ENCODE measurements at places on chromosomes 3 and 15.

DNA sequence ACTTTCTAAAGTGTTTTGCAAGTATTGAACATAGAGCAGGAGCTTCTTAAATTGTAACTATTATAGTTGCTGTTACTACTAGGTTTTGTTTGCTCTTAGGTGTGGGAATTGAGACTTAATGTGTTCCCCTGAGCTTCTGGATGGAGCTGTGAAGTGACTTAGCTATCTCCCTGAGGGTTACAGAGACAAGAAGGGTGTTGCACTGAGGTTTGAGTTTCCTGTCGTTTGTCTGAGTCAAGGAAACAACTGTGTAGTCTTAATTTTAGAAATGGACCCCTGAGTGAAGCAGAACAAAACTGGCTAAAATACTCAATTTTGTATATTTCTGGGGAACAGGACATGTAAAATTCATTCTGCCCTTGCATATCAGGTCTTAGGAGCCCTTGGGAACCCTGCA lies 20.4 kb downstream of the TTC21A start:
- no peak for DNase-seq

DNA sequence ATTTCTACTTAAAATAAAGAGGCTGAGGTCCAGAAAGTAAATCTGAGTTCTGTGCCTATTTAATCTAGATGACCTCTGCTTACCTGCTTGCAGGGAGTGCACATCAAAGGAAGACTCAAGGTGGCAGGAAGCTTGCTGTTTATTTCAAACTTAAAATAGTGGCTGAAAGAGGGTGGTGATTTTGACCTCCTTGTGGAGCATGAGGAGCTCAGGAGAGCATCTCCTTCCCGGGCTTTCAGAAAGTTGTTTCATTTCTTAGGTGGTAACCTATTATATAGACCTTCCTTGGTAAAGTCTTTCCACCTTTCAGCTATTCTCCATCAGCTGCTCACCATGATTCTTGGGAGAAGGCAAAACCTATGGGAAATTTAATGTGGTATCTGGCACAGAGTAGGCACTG lies 494 bp downstream of the GCSAM start:
- no peak for DNase-seq

DNA sequence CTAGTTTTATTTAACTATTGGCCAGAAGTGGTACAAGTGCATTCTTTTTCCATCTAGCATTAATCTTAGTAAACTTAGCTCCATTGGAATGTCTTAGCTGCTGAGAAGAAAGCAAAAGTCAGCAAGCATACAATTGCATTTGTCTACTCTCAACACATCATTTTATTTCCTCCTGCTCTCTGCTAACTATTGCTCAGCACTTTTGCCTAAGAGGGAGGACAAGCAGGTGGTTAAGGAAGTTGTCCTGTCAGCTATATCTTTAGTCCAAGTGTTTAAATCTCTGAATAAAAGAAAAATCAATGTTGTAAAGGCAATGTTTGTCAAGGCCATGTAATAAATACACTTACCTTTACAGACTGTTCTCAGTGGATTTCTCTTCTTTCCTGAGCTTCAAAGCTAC lies 51.0 kb downstream of the FHIT start:
- no peak for DNase-seq

DNA sequence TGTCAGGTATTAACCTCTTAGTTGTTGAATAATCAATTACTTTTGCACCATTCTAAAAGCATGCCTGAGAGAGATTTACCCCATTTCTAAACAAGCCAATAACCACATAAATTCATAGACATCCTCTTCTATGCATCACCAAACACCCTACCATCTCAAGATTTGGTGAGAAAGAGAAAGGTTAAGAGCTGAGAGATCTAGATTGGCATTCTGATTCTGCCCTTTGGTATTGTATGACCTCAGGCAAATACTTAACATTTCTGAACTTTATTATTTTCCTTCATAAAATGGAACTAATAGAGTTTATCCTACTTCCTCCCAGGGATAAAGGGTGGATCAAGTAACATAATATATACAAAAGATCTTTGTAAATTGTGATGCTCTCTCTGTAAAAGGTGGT lies 146.5 kb upstream of the MME start:
- DNase-seq, result no peak

Data from fibroblast of mammary gland (primary cell).